NCI-H2029 (cell line): ENCODE measurements at places on chromosomes 16 and 17.
A peak's percentile ranks its signal among the peaks of the same experiment; 100 is the strongest.

DNA sequence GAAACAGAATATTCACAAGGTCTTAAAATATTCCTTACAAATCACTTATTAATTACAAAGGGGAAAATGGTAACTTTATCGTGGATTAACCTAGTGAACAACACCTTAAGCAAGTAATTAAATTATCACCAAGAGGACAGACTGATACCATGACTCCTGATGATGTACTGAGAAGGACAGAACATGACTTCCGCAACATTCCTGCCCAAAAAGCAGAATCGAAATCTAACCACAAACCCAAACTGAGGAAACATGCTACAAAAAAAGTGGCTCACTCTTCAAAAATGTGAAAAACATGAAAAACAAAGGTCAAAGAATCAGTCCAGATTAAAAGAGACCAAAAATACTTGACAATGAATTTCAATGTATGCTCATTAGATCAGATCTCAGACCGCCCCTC is 151.5 kb downstream of the AATF start:
- no peak for DNase-seq

DNA sequence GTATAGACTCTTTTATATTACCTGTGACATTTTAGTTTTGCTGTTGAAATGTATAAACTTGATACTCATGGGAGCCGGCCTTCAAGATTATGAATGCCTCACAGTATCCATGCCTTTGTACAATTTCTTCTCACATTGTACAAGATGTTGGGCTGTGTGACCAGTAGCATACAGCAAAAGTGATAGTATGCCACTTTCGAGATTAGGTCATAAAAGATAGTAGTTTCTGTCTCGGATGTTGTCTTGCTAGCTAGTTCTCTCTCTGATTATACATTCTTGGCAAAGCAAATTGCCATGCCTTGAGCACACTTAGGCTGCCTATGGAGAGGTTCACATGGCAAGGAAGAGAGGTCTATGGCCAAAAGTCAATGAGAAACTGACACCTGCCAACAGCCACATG is 1309.8 kb upstream of the CDH8 start:
- no peak for DNase-seq

DNA sequence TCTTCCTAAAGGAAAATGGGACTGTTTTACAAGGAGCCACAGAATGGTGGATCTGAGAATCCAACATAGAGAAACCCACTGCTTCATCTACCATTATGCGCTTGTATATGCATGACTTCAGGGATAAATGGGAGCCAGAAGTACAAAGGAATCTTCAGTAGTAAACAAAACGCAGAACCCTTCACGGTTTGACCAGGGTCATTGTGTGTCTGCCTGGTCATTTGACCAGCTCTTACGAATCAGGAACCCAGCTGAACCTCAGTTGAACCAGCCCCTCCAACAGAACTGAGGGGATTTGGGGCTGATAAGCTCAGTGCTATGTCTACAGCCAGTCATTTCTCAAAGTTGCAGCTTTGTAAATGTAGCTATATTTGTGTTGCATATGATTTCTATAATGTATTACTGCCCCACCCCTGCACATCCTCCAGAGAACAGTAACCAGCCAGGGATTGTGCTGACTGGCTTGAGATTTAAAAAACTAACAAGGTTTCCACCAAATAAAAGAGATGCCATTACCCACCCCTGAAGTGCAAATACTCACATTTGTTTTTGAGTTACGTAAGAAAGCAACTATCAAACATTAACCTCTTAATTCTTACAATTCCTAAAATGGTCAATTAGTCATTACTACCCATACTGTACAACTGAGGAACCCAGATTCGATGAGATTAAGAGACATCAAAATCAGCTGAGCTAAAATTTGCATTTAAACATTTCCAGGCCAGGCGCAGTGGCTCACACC is 6.3 kb downstream of the CMTM4 start:
- no peak for DNase-seq

DNA sequence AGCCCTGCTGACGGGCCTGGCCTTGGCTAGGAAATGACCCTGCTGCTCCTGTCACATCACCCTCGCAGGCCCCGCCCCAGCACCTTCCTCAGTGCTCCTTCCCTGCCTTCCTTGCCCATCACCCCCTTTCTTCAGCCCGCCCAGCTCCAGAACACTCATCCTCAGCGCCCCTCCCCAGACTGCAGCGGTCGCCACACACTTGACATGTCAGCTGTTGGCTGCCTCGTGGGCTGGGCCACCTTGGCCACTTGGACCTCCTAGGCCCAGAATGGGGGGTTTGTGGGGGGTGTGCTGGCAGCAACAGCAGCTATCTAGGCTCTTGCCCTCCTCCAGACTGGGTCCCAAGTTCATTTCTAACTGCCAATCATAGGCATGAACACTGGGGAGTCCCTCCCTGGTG is 10.6 kb downstream of the ELMO3 start:
- no peak for DNase-seq

DNA sequence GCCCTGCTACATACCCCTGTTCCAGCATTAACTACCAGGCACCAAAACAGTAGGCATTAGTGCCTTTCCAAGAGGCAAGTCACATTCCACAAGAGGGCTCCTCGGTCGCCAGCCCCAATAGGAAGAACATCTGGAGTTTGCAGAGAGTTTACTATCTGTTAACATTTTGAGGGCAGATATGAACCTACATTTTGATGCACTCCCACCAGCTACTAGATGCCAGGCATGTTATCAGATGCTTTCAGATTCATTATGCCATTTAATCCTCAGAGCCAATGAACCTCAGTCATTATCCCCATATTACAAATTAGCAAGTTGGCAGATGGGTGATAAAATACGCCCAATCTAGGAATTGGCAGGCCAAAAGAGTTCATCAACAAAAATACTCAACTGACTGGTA is 4.2 kb upstream of the CMTM2 start:
- DNase-seq: no peak

DNA sequence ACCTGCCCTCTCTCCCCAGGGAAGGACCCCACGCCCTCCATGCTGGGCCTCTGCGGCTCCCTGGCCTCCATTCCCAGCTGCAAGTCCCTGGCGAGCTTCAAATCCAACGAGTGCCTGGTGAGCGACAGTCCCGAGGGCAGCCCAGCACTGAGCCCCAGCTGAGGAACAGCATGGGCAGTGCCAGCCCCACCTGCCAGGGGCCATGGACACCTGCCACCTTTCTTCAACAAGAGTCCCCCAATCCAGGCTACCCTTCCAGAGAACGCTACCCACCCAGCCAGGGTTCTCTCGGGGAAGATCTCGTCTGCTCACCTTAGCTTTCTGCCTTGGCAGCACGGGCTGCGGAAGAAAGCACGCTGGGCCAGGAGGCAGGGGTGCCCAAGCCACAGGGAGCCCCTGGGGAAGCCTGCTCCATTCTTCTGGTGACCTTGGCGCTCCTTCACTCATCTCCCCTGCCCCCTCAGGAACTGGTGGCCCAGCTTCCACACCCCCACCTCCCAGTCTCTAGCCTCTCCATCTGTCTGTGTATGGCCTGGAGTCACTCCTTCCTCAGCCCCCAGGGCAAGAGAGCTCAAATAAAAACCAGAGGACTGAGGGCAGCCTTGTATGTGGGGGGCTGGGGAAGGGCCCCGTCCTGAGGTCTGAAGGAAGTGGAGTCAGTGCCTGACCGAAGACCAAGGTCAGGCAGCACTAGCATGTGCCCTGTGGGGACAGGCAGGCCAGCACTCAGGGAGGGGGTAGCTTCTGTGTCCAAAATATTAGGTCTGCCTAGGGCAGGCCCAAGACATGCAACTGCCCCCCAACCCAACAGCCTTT is 6.3 kb downstream of the SLC25A39 start:
- no peak for DNase-seq

- DNase-seq: peak; percentile 84
Measured at GRCh38 chr17:47205419-47205963, 3.7 kb upstream of the MYL4 start.

DNA sequence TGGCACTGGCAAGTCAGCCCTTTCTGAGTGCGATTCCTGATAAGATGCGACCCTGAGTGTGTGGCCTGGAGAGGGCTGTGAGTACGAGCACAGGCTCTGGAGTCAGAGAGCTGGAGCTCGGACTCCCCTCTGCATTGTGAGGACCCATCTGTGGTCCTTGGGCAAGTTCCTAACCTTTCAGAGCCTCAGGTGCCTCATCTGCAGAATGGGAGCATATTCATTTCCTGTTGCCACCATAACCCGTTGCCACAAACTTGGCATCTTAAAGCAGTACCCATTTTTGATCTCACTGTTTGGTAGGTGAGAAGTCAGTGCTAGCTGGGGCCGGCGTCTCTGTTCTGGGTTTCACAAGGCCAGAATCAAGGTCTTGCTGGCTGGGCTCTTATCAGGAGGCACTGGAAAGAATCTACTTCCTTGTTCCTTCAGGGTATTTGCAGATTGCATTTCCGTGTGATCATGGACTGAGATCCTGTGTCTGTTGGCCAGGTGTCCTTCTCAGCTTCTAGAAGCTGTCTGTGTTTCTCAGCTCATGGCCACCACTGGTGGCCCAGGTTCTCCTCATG is 20.2 kb downstream of the KNOP1 start:
- DNase-seq: peak; percentile 22

DNA sequence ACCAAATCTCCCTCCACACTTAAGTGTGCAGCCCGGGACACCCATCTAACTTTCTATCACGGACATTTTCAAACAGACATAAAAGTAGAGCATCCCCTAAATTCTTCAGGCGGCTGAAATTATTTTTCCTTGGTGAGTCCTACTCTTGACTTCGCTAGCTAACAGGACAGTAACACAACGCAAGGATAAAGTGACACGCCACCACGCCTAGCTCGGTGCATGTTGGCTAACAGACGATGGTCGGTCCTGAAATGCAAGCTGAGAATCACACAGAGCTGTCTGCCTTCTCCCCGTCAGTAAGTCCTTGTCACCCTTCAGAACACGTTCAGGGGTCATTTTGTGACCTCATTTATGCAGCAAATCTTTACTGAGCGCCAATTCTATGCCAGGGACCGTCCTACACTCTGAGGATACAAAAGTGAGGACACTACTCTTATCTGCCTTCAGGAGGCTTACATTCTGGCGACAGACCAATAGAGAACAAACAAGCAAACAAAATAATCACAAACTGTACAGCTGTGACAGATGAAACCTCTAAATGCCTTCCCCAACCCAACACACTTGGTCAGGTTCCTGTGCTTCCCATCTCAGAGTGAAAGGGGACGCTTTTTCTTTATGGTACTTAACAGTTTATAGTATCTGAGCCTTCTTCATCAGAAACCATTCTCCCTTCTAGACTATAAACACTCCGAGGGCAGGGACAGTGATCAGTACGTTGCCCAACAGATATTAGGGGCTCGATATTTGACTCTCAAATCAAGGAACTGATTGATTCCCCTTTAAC is 1.3 kb downstream of the NTAN1 start:
- DNase-seq: no peak

GRCh38 chr16:54454616-54455015 is 168.0 kb upstream of the IRX3 start:
- DNase-seq: no peak

GRCh38 chr16:80283466-80284392 is 257.1 kb upstream of the DYNLRB2 start:
- no peak for DNase-seq

DNA sequence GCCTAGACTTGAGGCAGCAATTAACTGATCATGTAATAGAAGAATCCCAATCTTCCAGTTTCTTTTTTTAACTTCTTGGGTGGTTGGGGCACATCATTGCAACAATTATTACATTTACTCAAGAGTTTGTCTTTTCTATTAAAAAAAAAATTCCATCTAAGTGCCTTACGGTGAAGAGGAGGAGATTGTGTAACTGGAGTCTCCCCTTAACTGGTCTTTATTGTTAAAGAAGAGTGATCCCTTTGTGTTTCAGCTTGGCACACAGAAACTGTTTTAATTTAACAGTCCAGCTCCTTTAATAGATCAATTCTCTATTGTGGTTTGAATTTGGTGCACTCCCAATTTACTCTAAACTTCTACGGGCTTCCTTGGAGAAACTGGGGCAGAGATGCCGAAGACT is 75.2 kb downstream of the FTO start:
- no peak for DNase-seq

GRCh38 chr17:50498021-50498874 is 10.0 kb upstream of the MYCBPAP start:
- DNase-seq: no peak

DNA sequence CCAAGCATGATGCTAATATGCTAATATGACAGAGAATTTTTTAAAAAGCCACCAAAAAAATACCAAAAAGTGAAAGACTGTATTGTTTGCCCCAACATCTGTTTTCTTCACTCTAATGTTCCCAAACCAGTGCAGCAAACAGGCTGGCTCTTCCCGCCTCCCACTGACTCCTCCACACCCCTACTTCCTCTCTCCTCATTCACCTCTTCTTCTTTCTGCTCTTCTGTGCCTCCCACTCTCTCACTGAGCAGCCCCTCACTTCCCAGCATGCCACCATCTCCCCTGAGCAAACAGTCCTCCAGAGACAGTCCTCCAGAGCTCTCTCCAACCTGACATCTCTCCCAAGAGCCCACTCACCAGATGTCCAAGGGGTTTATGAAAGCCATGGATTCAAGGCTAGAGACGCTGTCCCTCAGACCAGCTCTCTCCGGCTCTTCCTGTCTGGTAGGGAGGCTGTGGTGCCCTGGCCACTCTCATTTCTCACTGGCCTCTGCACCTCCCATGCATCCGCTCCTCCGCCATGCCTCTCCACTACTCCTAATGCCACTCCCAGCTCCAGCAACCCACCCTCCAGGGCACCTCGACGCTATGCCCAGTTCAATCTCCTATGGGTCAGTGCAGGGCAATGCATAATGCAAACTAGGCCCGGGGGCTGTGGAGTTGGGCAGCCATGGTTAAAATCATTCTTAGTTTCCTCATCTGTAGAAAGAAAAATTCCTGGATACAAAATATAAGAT is 52.9 kb downstream of the ANKRD11 start:
- no peak for DNase-seq

- DNase-seq: no peak
Measured at GRCh38 chr17:4540224-4540651, 14.9 kb downstream of the MYBBP1A start.

- no peak for DNase-seq
Measured at GRCh38 chr17:19346351-19347255, 15.9 kb downstream of the B9D1 start.

DNA sequence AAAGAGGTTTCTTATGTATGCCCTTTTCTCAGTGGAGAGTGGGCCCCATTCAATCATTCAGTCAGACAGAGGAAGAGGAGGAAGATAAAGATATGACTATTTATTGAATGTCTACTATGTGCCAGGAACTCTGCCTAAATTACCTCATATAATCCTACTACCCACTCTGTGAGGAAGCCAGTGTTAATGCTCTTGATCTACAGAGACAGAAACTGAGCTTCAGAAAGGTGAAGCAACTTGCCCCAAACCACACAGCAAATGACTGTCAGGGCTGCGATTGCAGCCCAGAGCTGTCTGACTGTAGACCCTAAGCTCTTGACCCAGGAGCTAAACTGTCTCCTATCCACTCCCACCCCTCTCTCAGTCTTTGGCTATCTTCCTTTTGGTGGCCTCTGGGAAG is 8.4 kb downstream of the SRCIN1 start:
- no peak for DNase-seq

- no peak for DNase-seq
Measured at GRCh38 chr17:64212122-64212521, 50.9 kb downstream of the TEX2 start.

- DNase-seq: no peak
Measured at GRCh38 chr16:65016754-65017153, 105.1 kb downstream of the CDH11 start.
